ENCODE measurements at places on chromosomes 6 and 20.

DNA sequence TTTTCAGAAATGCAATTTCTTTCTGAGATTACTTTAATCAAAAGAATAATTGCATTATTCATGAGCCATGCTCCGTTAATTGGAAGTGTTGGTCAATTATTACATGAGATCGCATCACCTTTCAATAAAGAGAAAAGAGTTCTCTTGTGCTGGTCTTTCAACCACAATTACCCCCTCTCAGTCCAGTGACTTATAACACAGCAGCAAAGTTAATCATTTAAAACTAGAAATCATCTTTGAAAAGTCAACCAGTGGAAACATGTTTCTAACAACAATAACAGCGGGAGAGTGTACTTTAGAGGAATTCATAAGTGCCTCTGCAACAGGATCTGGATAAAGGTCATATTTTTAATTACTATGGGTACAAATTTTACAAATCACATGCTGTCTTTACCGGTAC lies 384.4 kb upstream of the AGPAT4 start:
- DNase-seq, result no peak

DNA sequence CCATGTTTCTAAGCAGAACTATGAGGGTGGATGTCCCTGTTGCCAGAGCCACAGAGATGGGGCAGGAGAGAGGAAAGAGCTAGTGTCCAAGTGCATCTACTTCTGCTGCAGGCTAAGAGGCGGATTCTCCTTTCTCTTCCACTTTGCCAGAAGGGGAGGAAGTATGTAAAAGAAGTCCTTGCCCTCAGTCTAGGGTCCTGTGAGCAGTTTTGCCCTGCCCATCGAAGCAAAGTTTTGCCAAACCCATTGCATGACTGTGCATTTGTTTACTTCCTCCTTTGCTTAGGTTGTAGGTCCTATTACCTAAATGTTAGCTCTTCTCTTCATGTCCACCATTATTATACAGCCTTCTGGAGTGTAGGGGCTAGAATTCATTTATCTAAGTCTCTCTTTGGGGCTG lies 106.2 kb upstream of the ARMC2 start:
- DNase-seq, result no peak

DNA sequence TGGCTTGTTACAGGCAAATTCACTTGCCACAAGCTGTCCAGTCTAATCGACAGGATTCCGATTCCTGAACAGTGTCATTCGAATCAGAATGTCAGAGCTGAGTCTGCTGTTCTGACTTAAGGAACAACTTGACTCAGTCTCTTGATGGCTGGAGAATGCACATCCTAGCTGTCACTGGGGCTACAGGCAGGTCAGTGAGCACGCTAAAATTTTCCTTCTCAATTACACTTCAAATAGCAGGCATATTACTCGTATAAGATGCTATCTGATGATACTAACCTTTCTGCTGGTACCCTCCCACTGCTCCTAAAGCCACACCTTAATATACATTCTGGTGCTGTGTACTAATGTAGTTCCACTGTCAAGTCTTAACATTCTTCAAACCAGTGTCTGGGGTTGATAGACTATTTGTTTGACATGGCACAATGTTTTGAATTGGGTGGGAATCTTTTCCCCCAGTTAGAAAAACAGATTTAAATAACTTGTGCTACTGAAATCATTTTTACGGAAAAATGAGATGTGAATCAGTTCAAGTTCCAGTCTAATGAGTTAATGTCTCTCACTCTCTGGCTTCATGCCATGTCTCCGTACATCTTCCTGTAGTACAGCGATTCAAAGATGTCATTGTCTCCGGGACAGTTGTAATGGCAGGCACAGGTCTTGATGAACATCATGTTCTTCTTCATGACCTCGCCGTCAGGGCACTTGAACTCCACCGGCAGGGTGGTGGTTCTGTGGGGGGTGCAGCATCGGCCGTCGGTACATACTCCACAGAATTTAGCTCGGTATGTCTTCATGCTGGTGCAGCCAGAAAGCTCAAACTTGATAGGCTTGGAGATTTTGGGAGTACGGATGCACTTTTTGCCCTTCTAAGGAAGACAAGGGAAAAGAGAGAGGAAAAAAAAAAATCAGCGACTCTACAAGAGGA lies 2.2 kb downstream of the CCN2 start:
- peak; percentile 70 for DNase-seq

DNA sequence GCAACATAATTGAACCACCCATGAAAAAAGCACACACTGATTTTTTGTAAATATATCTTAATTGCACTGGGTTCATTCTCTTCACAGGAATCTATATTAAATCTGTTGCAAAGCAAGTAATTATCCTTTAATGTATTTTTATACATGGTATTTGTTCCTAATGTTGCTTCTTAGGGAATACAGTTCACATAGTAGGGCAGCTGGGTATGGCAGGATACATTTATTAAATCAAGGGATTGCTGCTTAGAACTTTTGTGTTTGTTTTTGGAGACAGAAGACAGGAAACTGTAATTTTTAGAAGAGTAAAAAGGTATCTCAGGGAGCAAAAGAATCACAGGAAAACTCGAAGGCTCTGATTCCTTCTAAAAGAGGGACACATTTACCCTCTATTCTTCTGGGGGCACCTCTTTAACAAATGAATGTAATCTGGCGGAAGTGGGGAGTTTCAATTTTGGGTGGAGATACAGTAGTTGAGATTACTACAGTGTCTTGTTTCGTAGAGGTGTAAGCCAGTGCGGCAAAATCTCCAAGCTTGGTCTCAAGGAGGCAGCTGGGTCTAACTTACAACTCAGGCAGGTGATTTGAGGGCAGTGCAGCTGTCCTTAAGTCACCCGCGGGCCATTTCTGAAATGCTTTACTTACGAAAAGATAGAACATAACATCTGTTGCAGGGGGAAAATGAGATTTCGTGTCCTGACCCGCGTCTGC lies 812 bp upstream of the SMIM13 start:
- DNase-seq, result no peak

DNA sequence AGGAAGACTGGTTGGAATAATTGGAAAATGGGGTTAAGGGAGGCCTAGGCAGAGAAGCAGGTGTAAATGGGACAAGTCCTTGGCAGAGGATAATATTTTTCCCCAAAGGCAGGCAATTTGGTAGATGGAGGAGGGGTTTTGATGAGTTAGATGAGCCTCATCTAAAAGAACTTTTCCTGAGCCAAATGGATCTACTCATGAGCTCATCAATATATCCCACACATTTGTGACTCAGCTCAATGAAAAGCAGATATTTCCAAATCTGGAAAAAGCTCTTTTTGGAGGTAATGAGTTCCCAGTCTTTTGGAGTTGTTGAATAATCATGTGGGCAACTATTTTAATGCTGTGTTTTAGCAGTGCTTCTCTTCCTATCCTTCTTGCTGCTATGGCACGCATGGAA lies 685.5 kb upstream of the CITED2 start:
- DNase-seq, result no peak

- DNase-seq, result no peak
These were observed 280.8 kb upstream of the QKI start for GRCh38 chr6:163133691-163134090.

DNA sequence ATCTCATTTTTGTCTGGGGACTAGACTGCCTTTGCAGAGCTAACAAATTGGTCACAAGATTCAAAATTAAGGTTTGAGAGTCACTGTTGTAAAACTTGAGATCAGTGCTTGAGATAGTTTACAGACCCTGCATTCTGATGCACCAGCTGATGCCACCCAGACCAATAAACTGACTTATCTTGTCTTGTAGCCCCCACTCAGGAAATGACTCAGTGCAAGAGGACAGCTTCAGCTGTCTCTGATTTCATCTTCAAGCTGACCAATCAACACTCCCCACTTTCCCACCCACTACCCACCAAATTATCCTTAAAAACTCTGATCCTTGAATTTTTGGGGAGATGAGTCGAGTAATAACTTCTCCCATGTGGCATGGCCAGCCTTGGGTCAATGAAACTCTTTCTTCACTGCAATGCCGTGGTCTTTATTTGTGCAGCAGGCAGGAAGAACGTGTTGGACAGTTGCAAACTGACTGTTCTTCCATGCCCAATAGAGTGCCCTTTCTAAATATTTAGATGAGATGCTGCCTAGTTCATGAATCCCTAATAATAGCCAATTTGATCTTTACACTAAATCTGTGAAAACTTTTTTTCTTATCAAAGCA lies 48.3 kb upstream of the PROKR2 start:
- peak; percentile 7 for DNase-seq

GRCh38 chr6:82589509-82590206 lies 226.0 kb downstream of the TPBG start:
- peak; percentile 25 for DNase-seq

All from lung microvascular endothelial cell (primary cell).